Stimulated activated CD8-positive, alpha-beta memory T cell treated with anti-CD3 and anti-CD28 coated beads, Interleukin-2, amount 100 ng/mL, for 48 hours (primary cell): ENCODE measurements at places on chromosomes 7 and 10.

DNA sequence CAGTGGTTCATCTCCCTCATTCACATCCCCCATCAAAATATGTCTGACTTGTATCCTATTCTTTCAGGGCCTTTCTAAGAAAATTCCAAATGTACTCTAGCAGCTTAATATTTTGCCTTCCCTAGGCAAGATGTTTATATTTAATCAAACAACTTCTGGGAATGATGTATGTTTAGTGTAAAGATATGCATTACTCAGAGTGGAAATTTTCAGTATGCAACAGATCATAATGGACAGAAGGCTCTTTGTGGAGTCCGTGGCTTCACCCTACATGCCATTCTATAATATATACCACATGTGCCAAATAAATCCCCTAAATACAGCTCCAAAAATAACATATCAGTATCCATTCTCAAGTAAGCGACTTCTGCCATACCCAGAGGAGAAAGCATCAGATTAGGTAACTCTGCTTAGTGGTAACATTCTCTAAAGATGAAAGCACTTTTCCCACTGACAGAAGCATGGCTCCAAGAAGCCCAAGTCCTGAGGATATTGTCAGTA, 316.6 kb downstream of the KCNMA1 start:
- no peak for DNase-seq

- no peak for DNase-seq
These were observed 1.1 kb downstream of the CCDC3 start for GRCh38 chr10:13000431-13000830.

- no peak for DNase-seq
These were observed 25.5 kb upstream of the C10orf67 start for GRCh38 chr10:23370106-23370505.

GRCh38 chr10:110808615-110809014, 63.1 kb upstream of the PDCD4 start:
- no peak for DNase-seq

- DNase-seq = peak; percentile 8
These were observed 41.7 kb upstream of the CALD1 start for GRCh38 chr7:134737566-134738345.

GRCh38 chr10:88702848-88703597, 3.0 kb upstream of the LIPK start:
- DNase-seq = no peak

- no peak for DNase-seq
These were observed 226.2 kb upstream of the DGKB start for GRCh38 chr7:15128716-15129115.

DNA sequence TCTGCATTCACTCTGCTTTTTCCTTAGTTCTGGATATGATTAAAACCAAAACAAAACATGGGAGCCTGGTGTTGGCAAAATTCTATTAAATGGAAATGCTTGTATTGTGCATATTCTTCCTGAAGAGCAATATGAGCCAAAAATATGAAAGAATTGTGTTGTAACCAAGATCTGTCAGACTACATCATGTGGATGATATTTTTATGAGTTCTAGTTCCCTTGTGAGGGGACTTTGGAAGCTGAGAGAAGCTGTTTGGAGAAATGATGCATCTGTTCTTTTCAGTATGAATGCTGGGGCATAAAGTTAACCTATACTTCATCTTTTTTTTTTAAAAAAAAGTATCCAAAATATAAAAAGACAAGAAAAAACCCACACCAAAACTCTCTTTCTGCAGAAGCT, 782.7 kb downstream of the ANKRD7 start:
- no peak for DNase-seq

DNA sequence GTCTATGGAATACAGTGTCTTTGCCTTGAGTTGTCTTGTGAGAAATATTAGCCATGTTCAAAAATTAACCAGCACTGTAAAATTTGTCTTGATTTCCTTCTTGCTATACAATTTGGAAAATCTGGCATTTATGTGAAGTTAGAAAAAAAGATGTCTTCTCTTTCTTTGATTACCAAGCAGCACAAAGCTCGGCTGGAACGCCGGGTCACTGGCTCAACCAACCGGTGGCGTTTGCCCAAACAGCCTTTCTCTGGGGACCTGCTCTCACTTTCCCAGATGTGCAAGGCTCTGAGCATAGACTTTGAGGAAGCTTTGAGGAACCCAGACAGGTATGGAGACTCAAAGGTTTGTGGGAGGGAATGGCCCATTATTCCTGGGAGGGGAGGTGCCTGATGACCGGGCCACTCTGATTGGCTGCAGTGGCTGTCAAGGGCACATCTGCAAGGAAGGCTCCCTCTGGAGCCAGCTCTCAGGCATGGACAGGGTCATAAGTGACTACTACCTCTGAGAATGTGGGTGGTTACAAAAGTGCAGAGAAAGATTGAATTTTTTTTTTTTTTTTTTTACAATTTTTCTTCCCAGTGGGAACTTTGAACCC, 5.6 kb downstream of the BTBD16 start:
- DNase-seq = no peak

GRCh38 chr10:127908106-127908958, 1.4 kb downstream of the PTPRE start:
- no peak for DNase-seq

- no peak for DNase-seq
These were observed 5.5 kb downstream of the VSTM4 start for GRCh38 chr10:49109669-49110340.
